ENCODE measurements at places on chromosomes 13 and 19. TPM values are rescaled to one million over a fixed set of nuclear protein-coding genes. Genes with fewer than 3 reads are reported as not detected.

Gene MKNK2
- total RNA-seq, result 99.7 TPM

Gene TBC1D4
- total RNA-seq, result 15.4 TPM

Gene ARL11
- total RNA-seq, result not detected

DNA sequence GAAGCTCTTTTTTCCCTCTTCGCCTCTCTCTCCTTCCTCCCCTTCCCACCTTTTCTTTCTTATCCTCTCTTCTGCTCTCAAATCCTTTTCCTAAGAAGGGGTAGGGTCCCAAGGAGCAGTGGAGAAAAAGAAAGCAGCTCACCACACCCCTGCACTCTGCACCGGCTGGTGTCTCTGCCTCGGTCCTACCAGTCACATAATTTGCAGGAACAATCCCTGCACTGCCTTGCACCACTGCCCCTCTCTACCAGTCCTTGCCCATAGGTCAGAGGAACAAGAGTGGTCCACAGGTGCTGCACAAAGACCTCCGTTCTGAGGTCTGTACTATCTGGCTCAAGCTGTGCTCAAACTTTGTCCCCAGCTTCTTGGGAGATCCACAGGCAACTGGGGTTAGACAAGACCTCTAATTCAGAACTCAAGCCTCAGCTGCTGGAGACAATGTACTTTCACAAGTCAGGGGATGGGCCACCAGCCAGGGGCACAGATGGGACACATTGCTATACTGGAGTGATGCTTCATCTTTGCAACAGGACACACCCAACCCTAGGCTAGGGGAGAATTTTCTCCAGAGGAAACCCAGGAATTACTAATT is 125.4 kb upstream of the ZNF507 start:
- DNase-seq, result no peak

DNA sequence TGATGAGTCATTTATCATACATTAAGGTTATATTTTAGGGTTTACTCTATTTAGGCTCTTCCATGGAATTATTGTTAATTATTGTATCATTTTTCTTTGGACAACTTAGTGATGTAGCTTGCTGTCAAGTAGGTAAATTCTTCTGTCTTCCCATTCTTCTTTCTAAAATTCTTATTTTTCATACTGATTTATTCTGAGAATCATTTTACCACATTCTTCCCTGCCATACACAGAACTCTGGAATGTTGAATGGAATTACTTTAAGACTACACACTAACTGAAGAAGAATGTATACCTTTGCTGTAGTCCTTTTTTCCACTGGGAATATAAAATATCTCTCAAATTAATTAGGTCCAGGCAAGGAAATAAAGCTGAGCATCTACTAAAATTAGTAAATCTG is 24.5 kb upstream of the SLC7A1 start:
- DNase-seq, result no peak

- DNase-seq, result no peak
These were observed 21.0 kb upstream of the SPRY2 start for GRCh38 chr13:80361883-80362327.

- no peak for DNase-seq
These were observed 1365.6 kb downstream of the OLFM4 start for GRCh38 chr13:54394085-54394700.

DNA sequence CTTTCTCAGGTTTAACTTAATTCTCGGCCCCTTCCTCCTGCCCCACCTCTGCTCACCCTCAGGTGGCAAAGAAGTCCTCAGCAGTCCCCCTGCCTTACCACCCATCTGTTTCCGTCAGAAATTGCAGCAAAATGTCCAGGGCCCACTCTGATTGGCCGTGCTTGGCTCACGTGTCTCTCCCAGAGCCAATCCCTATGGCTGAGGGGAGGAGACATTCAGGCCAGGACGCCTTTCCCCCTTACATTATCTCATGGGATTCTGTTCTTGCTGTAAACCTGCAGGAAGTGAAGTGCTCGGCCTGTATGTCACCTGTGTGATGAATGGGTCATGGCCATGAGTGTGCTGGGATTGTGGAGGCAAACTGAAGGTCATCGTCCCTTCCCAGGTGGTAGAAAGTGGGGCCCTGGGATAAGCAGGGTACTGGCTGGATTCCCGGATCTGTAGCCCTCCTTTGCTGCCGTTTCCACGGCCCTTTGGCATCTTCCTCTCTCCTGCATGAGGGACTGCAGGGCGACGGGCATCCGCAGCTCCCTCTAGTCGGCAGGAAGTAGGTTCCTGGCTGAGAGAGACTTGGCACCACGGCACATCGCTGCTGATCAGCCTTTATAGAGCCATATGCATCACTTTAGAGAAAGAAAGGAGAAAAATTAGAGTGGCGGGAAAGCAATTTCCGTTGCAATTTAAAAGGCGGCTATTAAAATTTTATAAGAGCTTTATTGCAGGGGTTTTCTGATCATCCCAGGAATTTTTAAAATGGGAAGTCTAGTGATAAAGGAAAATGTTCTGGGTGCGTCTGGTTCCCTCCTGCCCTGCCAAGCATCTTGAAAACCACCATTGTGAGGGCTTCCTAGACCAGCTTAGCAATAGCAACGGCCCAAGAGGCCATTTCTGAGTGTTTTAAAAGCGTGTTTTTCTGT is 118.2 kb downstream of the SIPA1L3 start:
- DNase-seq, result no peak

GRCh38 chr13:50787316-50788195 is 55.9 kb downstream of the DLEU7 start:
- DNase-seq, result no peak

All from Calu3 (cell line).